ENCODE measurements at places on chromosomes 12 and 14. TPM values are rescaled to one million over a fixed set of nuclear protein-coding genes. Genes with fewer than 3 reads are reported as not detected.

Gene PA2G4
- 90.5 TPM for total RNA-seq

Gene CLEC9A
- not detected for total RNA-seq

Gene SLC6A12
- total RNA-seq, result 0.78 TPM

Gene FSCB
- total RNA-seq, result not detected

Gene CYP27B1
- total RNA-seq, result 0.66 TPM

Gene KRT2
- total RNA-seq, result not detected

Gene CLEC4C
- total RNA-seq, result not detected

Gene KLRG1
- total RNA-seq, result 1.7 TPM

Gene TESPA1
- 2.4 TPM for total RNA-seq

Gene KRT71
- not detected for total RNA-seq

Gene TTC8
- total RNA-seq, result 27.5 TPM

Gene SSPN
- 67.8 TPM for total RNA-seq

Gene TAS2R13
- total RNA-seq, result 1.7 TPM

Gene WSCD2
- 47.9 TPM for total RNA-seq

Gene KRT75
- not detected for total RNA-seq

Gene RNASE3
- total RNA-seq, result not detected

Gene BATF
- total RNA-seq, result 3.4 TPM

Gene SIVA1
- total RNA-seq, result 324 TPM

Gene TIMM9
- total RNA-seq, result 67.7 TPM

Gene WNT1
- total RNA-seq, result not detected

Gene CLEC7A
- 1.7 TPM for total RNA-seq

Gene SNAPC1
- 8.0 TPM for total RNA-seq

Gene KCTD10
- total RNA-seq, result 98.2 TPM

Gene TMEM63C
- total RNA-seq, result 0.83 TPM

Gene SRGAP1
- 17.5 TPM for total RNA-seq

Gene AMN1
- total RNA-seq, result 17.1 TPM

Gene TMEM52B
- total RNA-seq, result not detected

Gene ASPG
- 0.75 TPM for total RNA-seq

Gene BAG5
- total RNA-seq, result 29.2 TPM

Gene IGFBP6
- total RNA-seq, result 626 TPM
